ENCODE measurements at places on chromosomes 5 and 9.

- no peak for DNase-seq
These were observed 56.0 kb downstream of the HMCN2 start for GRCh38 chr9:130321539-130321938.

DNA sequence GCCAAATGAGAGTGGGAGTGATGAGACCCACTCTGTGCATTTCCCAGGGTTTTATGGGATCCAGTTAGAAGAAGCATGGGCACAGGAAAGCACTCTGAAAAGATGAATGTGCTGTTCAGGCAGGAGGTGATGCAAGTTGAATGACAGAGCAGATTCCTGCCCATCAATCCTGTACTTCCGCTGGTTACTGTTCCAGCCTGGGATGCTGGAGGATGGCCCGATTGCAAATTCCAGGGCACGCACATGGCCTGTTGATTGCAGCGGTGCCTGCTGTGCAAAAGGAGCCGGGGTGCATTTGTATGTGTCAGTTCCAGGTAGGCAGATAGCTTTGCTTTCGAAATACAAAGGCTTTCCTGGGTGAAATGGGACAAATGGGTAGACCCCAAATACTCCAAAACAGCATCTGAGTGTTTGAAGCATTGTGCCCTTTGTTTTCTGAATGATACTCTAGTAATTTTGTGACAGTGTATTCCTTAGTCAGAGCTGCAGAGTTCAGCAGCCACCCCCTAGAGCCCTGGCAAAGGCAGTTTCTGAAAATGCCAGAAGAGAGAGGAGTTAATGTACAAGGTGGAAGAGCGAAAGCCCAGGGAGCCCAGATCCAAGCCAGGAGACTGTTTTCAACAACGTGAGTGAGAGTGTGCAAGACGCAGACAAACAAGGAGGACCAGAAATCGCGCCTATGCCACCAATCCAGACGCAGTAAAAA is 454.2 kb upstream of the CLINT1 start:
- no peak for DNase-seq

DNA sequence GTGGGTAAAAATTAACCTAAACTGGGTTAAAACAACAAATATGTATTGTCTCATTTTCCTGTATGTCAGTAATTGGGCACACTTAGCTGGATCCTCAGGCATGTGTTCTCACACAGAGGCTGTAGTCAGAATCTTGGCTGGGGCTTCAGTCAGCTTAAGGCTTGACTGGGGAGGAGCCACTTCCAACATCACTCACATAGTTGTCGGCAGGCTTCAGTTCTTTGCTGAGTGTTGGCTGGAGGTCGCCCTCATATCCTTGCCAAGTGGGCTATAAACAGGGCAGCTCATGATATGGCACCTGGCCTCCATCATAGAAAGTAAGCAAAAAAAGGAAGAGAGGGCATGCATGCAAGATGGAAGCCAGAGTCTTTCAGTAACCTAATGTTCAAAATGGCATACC is 173.0 kb downstream of the GIN1 start:
- no peak for DNase-seq

DNA sequence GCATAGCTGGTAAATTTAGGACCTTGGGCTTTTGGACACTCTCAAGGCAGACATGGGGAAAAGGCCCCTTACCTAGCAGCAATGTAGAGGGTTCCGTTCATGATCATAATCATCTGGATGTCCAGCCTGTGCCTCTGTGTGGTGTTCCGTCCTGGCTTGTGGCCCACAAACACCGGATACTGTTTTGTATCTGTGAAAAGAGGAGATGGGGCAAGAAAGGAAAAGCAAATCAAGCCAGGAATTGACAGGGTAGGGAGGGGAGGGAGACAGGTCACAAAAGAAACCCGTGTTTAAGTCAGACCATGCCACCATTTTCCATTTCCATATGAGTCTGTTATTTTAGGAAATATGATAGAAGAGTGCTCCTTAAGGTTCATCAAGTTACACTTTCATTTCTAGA is 72.5 kb downstream of the SEMA6A start:
- no peak for DNase-seq

DNA sequence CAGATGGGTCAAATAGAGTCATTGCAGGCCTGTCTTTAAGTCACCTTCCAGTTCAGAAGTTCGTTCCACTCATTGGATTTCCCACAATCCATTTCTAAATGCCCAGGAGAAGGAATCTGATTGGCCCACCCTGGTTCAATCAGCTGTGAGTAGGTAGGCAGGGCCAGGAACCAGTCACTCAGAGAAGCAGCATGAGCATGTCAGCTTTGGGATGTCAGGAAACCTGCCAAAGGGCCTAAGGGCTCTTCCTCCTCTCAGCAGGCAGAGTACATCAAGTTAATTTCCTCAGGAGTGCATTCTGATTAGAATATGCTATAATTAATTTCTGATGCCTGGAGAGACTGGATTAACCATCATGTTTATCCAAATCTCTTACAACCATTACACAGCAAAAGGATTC is 412.9 kb upstream of the CCNH start:
- no peak for DNase-seq

DNA sequence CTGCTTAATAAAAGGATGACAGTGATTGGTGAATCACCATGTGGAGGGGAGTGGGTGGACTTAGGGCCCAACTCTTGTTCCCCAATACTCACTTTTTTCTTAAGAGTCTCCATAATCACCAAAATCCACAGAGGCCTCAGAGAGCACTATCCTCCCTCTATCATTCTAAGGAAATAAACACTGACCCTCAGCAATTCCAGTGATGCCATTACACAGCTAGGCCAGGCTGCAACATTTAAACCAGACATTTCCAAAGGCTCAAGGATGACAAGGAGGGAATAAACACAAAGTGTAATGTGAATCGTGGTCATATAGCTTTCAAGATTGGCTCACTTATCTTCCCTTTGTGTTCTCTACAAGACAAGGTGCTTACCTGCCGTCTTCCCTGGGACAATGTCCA is 2.4 kb upstream of the ARSI start:
- no peak for DNase-seq
